ENCODE measurements at places on chromosomes 7 and 10. TPM values are rescaled to one million over a fixed set of nuclear protein-coding genes. Genes with fewer than 3 reads are reported as not detected.

DNA sequence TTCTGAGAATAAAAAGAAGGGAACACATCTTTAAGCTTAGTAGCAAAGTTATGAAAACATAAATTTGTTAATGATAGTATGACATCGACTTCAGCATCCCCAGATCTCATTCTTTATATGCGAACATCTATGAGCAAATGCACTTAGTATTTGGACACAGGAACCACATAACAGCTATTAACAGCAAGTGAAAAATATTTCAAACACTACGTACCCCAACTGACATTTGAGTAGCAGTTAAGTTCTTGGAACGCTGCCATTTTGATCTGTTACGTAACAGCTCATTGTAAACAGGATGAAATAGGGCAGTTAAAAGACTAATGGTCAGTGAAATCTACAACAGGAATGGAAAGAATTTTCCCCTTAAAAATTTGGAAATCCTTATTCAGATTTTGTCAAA, 428.9 kb downstream of the TNS3 start:
- peak; percentile 82 for DNase-seq

- no peak for DNase-seq
These were observed 16.7 kb downstream of the MMRN2 start for GRCh38 chr10:86940677-86941076.

DNA sequence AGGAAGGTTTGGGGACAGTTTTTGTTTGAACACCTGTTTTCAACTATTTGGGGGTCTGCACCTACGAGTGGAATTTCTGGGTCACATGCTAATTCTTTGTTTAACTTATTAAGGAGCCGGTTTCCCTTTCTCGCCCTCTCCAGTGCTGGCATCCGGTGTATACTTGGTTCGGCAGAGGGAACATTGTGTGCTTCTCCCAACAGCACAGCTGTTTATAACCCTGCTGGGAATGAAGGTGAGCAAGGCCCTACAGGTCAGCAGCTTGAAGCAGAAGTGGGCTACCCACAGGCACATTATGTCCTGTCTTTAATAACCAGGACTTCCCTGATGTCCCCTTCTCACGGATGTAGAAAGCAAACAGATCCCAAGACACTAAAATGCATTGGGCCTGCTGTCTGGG, 87.5 kb upstream of the PDCD4 start:
- no peak for DNase-seq

DNA sequence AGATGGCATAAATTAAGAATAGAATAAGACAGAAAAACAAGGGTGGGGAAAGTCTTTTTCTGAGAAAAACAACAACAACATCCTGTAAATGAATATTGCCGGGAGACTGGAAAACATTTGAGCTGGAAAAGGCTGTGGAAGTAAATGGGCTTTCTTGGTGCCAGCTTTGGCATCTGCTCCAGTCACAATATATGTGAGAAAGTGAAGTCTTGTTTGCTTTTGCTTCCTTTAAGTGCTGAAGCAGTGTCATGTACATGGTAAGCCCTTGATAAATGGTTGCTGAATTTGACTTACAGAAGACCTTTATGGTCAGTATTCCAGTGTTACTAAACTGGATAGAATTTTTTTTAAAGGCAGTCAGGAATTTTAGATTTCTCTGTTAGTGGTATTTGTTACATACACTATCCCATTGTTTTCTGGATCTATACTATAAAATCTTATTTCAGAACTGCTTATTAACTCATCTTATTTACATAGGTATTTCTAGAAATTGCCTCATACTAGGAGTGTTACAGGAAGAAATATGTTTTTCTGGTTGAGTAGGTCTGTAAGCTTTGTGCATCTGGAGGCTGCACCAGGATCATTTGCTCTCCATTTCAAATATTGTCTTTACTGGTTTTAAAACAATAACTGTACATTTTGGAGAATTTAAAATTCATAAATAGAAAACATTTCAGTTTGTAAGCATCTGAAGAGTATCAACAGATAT, 201.7 kb upstream of the FOXP2 start:
- DNase-seq, result no peak

DNA sequence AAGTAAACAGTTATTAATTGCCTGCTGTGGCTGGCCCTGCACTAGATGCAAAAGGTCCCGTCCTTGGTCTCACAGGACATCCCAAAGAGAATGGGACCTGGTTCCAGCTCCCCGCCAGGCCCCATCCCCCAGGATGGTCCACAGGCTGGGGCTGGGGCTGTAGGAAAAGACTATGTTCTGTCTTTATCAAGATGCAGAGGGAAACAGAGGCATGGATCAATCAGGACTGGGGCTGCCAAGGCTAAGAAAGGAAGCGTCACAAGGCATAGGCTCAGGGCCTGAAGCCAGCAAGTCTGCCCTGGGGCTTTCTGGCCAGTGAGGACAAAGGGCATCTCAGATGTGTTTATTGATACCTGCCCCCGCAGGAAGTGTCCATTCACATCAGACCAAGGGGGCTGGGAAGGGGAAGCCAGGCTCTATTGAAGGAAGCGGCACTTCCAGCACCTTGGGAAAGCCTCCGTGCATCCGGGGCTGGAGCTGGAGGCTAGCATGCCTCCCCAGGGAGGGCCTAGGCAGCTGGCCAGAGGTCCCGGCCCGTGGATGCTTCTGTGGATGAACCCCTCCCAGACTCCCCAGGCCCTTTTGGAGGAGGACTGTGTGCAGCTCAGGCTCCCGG, 5.8 kb downstream of the VSIR start:
- DNase-seq, result peak; percentile 70

DNA sequence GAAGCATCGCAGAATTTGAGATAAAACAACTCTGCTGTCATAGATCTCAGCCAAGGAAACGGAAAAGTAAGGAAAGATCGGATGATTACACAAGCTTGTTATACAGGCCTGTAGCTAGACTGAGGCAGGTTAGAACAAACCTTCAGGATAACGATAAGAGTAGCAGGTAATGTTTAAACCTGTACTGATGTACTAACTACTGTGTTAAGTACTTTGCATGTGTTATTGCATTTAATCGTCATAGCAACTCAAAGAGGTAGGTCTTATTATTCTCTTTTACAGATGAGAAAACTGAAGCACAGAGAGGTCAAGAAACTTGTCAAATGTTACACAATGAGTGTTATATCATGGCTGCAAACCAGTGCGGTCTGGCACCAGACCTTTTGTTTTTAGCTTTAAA, 352.5 kb downstream of the GPAM start:
- DNase-seq, result no peak

GRCh38 chr7:122561326-122561725, 137.6 kb downstream of the RNF133 start:
- no peak for DNase-seq

DNA sequence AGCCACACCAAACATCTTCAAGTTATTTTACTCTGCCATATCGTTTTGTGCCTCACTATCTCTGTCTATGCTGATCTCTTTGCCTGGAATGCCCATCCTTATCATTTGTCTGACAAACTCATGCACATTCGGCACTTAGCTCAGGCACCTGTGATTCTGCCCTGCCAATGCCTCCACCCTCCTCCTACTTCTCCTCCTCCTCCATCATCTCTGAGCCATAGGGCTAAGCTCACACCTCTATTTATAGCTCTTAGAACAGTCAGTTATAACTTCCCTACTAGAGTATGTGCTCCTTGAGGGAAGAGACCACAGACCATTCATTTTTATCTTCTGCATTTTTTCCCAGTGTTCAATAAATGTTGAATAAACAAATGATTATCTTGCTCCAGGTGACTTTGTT, 51.2 kb upstream of the CDK13 start:
- no peak for DNase-seq

DNA sequence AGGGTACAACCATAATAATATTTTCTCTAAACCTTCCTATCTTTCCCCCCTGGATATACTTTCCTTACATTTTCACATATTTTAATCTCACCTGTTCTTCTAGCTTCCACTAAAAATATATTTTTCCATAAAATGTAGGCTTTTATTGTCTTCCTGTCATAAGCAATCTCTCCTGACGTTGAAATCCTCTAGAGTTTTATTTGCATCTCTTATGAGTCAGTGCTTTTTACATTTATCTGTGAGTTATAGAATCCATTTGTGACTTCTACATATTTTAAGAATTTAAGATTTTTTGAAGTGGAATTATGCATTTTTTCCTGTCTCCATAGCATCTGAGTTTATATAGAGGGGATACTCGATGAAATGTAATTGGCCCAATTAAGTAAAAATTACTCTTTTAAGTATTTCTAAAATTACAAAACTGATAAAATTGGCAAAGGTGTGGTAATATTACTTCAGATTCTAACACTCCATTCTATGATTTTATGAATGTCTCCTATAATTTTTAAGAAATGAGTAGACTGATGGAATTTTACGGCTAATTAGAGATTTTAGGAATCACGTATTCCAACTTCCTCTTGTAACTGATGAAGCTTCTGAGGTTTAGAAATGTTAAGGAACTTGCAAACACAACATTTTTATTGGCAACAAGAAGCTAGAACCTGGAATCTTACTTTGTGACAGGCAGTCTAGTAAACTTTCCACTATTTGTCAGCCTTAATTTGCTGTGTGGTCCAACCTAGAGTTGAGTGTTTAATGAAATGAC, 422.9 kb upstream of the SEMA3A start:
- no peak for DNase-seq

DNA sequence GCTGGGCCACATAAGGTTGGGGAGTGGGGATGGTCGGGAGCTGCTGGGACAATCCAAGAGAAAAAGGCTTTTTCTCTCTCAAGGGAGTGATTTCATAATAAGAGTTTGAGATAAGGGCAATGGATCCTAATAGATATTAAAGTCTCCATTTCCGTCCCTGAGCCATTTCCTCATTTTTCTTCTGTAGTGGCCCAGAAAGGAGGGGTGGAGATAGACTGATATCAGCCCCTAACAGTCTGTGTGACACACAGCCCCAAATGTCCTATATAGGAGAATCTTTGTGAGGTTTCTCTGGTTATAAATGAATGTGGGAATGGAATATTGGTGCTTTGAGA, 35.2 kb downstream of the PRSS2 start:
- DNase-seq, result no peak

- DNase-seq, result peak; percentile 96
These were observed at the start of gene TSPAN13 for GRCh38 chr7:16753102-16753931. TSS of gene TSPAN13 (plus strand) at chr7:16753755. CDS start at chr7:16753968, 213 bp downstream.

- DNase-seq, result peak; percentile 61
These were observed 50.5 kb upstream of the COBL start for GRCh38 chr7:51366930-51367613.

DNA sequence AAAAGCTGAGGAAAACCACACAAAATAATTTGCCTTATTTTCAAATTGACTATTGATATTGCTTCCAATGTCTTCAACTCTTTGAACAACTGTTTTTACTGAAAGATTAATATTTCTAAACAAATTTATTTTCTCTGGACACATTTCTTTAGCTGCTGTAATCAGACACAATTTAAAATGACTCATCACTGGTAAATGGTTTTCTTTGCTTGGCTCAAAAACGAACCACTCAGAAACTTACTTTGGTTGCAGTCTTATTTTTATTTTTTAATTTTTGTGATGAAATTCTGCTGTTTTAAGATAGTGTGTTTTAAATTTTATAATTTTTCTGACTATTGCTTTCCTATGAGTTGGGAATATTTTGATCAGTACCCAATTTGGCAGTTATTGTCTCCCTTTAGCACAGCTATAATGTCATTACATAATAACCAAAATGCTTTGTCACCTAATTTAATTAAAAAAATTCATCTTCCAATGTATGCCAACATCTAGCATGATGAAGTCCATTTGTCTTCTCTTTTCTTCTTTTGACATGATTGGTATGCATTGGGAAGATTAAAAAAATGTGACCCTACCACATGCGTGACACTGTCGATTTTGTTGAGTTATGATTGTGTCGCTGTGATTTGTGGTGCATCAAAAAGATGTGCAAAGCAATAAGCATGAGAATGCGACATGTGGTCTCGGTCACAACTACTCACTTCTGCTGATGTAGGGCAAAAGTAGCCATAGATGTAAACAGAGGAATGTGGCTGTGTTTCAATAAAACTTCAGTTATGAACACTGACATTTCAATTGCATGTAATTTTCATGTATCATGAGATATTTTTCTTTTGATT, 222.3 kb downstream of the SUGCT start:
- DNase-seq, result no peak

GRCh38 chr10:727162-727790, 37.8 kb upstream of the DIP2C start:
- DNase-seq, result no peak

DNA sequence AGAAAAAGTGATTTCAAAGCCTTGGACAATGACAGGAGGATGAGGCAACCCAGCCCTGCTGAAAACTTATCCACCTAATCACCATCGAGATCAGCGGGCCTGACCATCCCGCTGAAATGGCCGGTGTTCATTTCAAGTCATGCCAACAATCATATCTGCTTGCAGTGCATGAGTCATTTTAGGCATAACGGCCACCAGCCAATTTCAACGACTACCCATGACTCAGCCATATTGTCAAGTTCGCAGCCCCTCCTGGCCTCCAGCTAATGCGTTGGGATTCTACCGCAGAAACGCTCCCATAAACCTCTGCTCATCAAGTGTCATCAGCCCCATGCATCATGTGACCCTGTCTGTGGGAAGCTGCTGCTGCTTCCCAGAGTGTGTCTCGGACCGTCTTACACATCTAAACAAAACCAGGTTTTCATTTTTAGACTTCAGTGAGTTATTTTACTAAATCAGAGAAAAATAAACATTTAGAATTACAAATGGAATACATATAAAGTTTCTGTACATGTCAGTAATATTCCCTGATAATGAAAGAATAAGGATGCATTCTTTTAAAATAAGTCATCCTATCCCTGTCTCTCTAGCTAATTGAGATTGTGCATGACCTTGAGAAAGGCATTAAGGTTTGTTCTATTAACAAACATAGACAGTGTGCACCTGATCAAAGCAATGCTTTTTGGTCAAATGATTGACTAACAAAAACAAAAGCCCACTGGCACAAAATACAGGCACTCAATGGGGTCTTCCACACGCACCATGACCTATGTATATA, 188.9 kb downstream of the ADAM12 start:
- DNase-seq, result no peak

GRCh38 chr7:1558181-1558811, 2.3 kb upstream of the TMEM184A start:
- no peak for DNase-seq

DNA sequence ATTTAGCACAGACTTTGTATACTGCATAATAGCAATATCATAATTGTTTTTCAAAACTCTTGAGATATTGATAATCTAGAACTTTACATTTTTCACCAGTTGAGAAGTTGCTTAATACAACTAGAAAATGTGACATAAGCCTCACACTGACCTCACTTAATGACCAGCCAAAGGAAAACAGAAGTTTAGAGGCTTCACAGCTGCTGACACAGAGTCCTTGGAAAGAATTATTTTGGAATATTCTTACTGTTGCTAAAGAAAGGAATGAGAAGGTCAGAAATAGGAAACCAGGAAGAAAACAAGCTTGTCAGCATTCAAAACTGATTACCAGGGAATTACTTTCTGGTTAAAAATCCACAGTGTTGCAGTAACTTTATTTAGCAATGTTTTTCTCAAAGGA, 35.5 kb upstream of the WASL start:
- no peak for DNase-seq

Gene ACHE
- total RNA-seq, result 0.13 TPM

Gene EFCAB10
- not detected for total RNA-seq

Gene CRYGN
- not detected for total RNA-seq

Gene CDHR3
- total RNA-seq, result 20.4 TPM

Gene GHRHR
- not detected for total RNA-seq

Gene LLCFC1
- not detected for total RNA-seq

Gene CDC14C
- total RNA-seq, result not detected

Gene TMEM236
- not detected for total RNA-seq

Gene AGR2
- total RNA-seq, result 163 TPM

Gene WNT8B
- total RNA-seq, result 0.23 TPM

Gene GRM8
- not detected for total RNA-seq

Gene OPN1SW
- not detected for total RNA-seq
